ENCODE measurements at places on chromosomes 2 and 18. TPM values are rescaled to one million over a fixed set of nuclear protein-coding genes. Genes with fewer than 3 reads are reported as not detected.

DNA sequence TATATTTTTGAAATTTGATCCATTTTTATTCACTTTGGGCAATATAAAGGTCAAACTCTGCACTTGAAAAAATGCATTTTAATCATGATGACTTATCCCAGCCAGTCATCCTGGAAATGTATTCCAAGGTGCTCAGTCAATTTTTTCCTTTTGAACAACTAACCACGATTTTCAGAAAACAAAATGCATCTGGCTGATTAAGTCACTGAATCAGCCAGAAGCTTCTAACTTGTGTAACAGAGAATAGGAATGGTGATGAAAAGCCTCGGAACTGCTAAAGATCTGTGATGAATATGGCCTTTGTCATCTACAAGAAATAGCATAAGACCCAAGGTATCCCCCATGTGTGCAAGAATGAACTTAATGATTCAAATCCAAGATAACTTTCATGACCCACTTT, 572.7 kb downstream of the EPHA4 start:
- DNase-seq, result no peak

DNA sequence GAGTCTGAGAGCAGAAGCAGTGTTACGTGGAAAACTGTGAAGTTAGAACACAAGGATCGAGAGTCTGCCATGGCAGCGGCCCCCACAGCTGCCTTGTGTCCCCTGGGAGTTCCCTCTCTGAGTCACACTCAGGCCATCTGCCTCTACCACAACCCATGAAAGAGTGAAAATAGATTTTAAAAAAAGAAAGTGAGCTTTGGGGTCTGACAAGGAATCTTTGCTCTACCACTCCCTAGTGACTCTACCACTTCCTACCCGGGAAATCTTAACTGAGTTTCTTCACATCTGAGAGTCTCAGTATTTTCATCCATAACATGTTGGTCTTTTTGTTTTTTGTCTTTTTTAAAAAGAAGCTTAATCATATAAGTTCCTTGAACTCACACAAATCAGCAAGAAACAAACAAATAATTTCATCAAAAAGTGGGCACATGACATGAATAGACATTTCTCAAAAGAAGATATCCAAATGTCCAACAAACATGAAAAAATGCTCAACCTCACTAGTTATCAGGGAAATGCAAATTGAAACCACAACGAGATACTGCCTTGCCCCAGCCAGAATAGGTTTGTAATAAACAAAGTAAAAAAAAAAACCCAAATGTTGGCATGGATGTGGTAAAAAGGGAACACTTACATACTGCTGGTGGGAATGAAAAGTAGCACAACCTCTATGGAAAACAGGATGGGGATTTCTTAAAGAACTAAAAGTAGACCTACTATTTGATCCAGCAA, 2.4 kb upstream of the MSGN1 start:
- DNase-seq, result no peak

DNA sequence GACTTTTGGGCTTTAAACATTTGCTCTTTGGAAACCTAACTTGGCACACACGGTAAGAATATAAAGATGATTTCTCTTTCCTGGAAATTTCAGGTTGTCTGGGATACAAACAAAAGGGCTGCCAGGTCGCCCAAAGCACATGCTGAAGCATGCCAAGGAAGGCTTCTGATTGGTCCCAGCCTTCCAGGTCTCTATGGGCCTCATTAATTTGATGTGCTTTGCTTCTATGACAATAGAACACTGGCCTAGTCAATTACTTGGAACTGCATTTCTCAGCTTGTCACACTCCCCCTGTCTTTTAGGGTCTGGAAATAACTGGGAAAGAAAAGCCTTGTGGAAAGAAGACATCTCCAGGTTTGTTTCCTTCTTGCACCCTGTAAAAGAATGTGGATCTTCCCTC, 228.9 kb downstream of the ADCYAP1 start:
- DNase-seq, result peak; percentile 44

GRCh38 chr2:36128359-36128758, 227.2 kb upstream of the CRIM1 start:
- no peak for DNase-seq

DNA sequence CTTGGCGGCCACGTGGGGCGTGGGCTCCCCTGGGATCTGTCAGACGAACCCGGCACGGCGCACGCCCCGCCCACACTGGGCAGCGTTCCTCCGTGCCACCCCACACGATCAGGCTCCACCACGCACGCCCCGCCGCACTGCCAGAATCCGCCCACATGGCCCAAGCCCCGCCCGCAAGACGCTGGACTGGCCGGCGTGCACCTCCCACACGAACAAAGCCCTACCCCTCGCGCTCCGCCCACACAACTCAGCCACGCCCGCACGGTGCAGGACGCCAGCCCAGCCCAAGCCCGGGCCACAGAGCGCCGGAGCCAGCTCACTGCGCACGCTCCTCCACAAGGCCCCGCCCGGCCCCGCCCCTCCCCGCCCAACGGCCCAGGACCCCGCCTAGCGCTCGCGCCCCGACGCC, 555 bp downstream of the TMEM18 start:
- peak; percentile 98 for DNase-seq

DNA sequence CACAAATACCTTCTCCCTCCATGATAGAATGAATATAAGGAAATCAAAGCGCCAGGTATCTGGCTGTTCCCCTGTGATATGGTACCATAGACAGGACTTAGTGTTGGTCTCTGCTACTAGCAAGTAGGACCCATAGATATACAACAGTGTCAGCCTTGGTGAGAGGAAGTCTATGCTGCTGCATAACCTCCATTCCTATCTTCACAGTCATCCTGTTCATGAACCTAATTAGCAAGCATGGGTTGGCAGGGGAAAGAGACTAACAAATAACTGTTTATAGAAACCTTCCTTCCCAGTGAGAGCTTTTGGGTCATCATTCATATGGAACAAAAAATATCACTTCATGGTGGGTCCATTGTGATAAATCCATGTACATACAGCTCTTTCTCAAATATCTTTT, 188.9 kb upstream of the FAM98A start:
- DNase-seq, result no peak

DNA sequence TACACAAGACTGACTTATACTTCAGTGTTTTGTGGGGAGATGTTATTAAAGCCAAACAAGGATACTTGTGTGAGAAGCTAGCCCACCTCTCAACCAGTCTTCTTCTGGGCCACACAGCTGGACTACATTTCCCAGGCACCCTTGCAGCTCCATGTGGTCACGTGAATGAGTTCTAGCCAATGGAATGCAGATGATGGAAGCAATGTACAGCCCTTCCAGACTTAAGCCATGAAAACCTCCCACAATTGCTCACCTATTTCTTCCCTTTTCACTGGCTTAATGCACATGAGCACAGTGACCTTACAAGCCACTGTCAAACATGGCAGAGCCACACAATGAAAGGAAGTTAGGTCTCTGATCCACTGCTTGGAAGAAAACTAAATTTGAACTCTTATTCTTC, 20.4 kb upstream of the FEZ2 start:
- DNase-seq, result peak; percentile 79

- peak; percentile 53 for DNase-seq
These were observed 249.9 kb downstream of the PLCL1 start for GRCh38 chr2:198054299-198054698.

GRCh38 chr2:127195140-127196074, 24.7 kb downstream of the CYP27C1 start:
- DNase-seq, result no peak

DNA sequence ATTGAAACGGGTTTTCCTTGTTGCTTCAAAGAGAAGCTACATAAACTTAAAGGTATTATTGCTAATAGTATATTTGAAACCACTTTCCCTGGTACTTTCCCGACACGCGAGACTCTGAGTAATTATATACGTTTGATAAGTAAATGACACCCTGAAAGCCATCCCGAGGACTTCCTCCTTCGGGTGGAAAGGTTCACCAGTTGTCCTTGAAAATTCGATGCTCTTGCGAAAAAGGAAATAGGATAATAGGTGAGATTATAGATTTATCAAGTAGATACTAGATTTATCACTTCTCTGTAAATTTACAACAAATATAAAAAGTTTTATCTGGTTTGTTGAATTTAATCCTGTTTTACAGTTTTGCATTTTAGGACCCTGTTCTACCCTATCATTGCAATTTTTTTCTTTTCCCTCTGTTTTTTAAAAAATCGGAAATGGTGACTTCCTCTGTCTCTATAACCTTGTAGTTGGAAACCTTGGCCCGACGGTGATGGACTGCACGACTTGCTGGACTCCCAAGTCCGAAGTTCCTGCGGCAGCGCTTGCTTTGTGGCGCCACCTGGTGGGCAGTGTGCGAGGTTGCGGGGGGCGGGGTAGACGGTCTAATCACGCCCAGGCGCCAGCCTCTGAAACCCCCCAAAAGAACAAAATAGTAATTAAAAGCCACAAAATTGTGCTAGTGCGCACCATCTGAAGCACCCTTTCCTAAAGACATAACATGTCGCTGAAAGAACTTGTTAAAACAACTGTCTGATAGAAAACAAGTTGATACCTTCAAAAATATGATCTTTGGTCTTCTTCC, 972 bp upstream of the DLX2 start:
- peak; percentile 90 for DNase-seq

GRCh38 chr2:238865744-238866355, 18.0 kb downstream of the TWIST2 start:
- no peak for DNase-seq

DNA sequence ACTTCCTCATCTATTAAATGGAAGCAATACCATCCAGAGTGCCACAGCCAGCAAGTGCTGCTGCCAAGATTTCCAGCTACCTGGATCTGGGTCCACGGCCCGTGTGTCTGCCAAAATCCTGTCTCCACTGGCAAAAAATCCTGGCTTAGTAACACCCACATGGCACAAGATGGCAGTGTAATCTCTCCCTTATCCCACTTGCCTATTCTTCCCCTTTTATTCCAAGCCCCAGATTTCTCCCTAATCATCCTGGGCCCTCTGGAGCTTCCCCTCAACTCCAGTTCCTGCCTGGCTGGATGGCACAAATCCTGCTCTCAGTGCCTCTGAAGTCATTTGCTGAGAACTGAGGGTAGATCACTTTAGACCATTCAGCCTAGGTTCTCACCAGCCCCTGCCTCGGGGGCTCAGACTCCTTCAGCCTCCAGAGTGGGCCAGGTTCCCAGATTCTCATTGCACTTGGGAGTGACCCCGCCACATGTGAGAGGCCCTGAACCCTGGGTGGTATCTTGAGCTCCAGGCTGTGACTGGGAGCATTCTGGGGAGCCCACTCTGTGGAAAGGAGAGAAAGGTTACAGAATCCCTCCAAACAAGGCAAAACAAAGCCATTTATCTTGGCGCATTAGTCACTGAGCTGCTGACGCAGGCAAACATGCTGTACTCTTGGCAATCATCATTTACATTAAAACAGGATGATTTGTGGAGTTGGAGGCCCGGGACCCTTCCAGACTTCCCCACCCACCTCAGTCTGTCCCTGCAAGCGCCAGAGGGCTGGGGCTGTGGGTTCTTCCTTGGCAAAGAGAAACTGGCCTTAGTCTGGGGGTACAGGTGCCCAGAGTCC, 325.8 kb downstream of the DYSF start:
- DNase-seq, result no peak

DNA sequence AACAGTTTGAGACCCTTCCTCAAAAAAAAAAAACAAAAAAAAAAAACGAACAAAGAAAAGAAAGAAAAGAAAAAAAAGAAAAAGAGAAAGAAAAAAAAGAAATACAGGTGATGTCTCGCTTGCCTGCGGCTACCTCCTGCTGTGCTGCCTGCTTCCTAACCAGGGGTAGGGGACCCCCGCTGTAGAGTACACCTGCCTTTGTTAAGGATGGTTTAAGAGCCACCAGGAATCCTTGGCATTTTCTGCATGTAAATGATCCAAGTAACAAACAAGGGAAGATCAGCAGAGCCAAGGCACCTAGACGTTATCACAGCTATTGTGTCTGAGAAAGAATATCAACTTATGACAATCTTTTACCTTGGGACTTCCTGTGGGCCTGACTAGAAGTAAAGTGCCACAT, 856.8 kb upstream of the GCFC2 start:
- no peak for DNase-seq

GRCh38 chr18:59918320-59918755, 18.5 kb downstream of the PMAIP1 start:
- DNase-seq, result peak; percentile 27

DNA sequence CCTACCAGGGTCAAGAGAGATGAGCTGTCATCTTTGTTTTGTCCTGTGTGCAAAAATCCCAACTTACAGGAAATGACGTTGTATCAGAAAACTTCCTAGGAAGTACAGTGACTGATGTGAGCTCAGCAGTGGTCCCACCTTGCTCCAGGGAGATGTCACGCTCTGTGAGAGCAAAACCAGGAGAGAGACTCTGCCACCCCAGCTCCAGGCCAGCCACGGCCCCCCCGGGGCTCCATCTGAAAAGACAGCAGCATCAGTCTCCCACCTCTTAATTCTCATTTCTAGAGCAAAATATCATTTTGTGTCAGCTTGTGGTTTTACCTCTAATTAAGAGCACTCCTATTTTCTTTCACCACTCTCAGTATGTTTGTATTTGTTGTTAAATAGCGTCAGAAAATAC, 57.5 kb downstream of the MYL12B start:
- no peak for DNase-seq

GRCh38 chr2:102235491-102235890, 48.7 kb downstream of the IL1RL2 start:
- peak; percentile 55 for DNase-seq

GRCh38 chr18:79353267-79353666, 42.5 kb upstream of the NFATC1 start:
- peak; percentile 53 for DNase-seq

DNA sequence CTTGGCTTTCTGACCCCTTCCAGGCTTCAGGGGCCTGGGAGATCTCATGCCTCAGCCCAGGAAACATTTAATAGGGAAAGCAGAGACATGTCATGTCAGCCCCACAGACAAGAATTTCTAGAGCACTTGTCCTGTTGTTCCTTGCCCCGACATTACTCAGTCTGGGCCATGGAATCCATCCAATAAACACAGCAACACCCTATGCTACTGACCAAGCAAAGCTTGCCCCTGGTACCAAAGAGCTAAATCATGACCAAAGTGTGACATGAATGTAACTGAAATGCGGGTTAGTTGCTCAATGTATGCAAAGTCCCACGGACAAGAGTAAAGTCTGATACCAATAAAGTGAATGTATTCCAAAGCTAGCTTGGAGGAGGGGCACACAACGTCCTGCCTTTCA, 35.1 kb downstream of the EHD3 start:
- DNase-seq, result no peak

DNA sequence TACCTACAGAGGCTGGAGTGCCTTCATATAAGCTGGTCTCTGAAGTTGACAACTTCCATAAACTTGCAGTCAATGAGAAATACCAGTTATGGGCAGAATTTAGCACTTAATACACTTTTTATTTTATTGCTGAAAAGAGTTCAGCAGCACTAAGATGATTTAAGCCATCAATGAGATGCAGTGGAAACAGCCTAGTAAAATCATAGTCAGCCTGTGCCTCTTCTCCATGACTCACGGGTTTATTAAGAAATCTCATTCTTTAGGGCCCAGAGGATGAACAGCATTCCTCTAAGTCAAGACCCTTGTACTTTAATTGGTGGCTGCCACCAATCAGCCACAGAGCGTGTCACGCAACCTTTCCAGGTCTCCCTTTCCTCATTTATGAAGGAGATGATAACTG, 1357.9 kb upstream of the CELF4 start:
- DNase-seq, result no peak

The PSMA8 gene
- not detected for total RNA-seq

The VAMP8 gene
- total RNA-seq, result 2.4 TPM

The ADAM23 gene
- total RNA-seq, result 17.2 TPM

The ABCG5 gene
- not detected for total RNA-seq
